H9 (cell line): ENCODE measurements at places on chromosomes 11 and 22.
A peak's percentile ranks its signal among the peaks of the same experiment; 100 is the strongest.

DNA sequence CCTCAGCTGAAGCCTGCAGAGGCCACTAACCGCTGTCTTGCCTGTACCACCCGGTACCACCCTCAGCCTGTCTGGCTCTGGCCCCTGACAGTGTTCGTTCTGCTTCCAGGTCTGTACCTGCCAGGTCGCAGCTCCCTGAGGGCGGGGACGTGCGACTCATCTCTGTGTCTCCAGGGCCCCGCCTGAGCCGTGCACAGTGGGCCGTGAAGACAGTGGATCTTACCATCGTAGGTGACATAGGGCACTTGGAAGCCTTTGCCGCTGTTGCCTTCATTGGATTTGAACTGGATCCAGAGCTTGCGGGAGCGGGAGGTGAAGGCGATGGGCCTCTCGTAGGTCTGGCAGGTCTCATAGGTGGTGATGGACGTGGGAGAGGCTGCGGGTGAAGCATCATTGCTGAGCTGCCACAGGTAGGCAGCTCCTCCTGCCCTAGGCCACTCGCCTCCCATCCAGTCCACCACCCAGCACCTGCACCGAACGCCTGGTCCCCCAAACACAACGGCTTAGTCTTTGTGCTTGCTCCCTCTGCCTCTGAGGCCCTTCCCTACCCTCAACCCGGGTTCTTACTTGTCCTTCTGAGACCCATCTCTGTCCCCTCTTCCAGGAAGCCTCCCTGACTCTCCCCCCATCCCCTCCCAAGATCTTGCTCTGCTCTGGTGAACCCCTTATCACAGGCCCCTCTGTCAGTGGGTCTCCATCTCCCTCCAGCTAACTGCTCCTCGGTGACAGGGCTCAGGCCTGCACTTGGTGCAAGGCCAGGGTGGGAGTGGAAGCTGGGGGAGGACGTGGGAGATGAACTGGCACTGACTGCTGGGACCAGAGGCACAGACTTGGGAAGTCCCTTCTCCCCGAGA lies 21.1 kb upstream of the TTLL12 start:
- no peak for DNase-seq

GRCh38 chr11:112161012-112161411 lies 2.9 kb downstream of the IL18 start:
- DNase-seq = no peak

DNA sequence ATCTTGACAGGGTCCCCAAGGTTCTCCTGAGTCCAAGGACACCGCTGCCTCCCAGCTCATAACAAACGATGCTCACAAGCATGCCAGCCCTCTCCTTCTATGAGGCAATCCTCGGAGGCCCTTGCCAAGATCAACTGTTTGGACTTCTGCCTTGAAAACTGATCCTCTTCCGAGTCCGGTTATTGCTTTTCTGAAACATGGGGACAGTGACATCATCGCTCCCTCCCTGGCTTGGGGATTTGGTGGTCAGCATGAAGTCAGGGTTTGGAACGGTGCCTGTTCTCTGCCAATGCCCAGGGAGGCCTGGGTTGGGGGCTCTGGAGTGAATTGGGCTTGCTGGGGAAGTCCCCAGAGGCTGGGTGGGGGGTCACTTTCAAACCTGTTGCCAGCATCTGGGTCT lies 149.3 kb downstream of the FBXO7 start:
- DNase-seq = no peak

DNA sequence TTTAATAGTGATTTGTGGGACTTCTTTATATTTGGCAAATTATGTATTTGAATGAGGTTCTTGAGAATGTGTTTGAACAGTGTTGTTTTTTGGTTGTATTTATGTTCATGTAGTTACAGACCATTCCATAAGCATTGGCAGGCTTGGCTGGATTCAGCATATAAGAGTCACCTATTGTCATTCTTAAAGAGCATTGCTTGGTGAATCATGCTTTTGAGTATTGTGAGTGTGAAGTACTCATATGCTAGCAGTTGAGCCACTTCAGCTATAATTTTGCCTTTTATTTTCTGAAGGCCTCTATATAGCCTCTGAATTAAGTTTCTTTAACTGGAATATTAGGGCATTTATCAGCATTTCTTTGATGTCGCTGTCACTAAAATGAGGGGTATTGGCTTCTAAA lies 110.0 kb upstream of the GAL start:
- no peak for DNase-seq

DNA sequence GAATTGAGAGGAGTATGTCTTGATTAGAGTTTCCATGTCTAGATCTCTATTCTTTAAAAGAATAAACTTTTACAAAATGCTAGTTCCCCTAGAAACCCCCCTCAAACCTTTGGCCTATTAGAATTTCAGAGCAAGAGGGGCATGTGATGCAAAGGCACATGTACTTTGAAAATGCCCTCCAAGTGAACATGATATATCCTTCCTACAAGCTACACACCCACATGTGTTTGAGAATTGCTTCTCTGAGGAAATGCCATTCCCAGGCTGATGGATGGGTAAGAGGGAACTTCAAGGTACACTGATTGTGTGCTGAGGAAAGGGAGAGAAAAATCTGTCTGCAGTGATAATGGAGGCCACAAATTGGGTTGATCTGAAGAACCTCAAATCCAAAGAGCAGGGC lies 59.5 kb upstream of the PSMA1 start:
- DNase-seq = no peak

- peak; percentile 37 for DNase-seq
Measured at GRCh38 chr22:22168190-22168940, 76.2 kb upstream of the VPREB1 start.

DNA sequence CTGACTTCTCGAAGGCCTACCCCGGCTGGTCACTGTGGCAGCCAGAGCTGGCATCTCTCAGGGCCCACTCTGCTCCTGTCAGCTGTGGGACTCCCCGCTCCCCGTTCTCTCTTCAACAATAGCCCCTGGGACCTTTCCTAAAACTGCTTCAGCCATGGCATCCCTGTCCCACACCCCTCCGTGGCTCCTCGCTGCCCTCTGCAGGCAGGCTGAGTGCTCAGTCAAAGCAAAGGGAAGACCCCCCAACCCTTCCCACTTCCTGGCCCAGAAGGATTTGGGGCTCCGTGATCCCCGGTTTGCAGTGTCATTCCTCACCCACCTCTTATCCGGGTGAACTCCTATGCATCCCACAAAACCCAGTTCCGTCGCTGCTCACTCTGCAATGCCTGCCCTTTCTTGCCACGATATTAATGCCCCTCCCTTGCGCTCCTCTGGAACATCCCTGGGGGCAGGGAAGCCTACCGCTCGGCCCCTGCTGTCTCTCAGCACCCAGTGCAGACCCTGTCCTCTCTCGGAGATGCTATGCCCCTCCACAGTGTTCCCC lies 1.6 kb upstream of the TH start:
- peak; percentile 62 for DNase-seq

GRCh38 chr11:129740125-129740719 lies 75.4 kb upstream of the TMEM45B start:
- no peak for DNase-seq

DNA sequence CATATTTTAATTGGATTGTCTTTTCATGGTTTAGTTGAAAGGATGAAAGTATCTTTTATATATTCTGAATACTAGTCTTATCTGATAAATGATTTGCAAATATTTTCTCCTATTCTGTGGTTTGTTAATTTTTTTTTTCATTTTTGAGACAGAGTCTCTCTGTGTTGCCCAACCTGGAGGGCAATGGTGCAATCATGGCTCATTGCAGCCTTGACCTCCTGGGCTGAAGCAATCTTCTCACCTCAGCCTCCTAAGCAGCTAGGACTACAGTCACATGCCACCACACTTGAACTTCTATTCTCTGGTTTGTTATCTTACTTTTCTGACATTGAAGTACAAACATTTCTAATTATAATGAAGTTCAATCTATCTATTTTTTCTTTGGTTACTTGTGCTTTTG lies 30.0 kb upstream of the FAR1 start:
- DNase-seq = no peak

GRCh38 chr11:114346709-114347141 lies 50.5 kb downstream of the NNMT start:
- no peak for DNase-seq

DNA sequence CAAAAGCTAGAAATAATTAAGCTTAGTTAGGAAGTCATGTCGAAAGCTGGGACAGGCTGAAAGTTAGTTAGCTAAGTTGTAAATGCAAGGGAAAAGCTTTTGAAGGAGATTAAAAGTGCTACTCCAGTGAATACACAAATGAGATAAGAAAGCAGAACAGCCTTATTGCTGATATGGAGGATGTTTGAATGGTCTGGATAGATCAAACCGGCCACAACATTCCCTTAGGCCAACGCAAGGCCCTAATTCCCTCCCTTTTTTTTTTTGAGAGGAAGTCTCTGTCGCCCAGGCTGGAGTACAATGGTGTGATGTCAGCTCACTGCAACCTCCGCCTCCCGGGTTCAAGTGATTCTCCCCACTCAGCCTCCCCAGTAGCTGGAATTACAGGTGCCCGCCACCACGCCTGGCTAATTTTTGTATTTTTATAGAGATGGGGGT lies 23.3 kb upstream of the WEE1 start:
- DNase-seq = no peak

DNA sequence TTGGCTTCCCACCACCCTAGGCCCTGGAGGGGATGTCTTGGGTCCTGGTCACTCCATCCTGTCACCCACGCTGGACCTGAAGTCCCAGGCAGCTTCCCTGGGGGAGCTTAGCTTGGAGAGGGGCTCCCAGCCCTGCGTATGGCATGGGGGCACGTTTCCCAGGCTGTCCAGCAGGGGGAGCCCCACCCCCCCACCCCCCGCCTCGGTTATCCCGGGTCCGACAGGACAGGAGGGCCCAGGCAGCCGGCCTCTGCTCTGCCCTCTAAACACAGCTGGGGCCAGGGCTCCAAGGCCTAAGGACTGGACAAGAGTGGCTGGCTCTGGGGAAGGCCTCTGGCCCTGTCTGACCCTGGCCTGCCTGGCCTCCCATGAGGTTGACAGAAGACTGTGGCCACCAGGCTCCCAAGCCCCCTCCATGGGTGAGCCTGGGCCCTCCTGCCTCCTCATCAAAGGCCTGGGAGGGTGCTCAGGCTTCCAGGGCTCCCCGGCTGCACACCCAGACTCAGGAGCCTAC lies 104.8 kb downstream of the NECTIN1 start:
- peak; percentile 68 for DNase-seq

DNA sequence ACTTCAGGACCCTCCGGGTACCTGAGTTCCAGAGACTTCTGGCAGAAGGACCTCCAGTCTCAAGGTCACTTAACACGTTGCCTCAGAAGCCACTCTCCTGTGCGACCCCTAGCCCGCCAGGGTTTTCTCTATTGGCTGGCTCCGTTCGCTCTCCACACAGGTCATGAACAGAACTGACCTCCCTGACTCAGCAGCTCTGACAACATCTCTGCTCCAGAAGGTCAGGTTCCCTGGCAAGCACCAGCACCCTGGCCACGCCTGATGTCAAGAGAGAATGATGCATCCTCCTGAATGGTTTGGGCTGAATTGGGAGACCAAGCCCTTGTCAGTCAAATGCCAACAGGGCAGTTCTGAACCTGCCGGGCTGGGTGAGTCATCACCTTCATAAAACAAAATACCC lies 84.3 kb upstream of the TMEM45B start:
- no peak for DNase-seq

DNA sequence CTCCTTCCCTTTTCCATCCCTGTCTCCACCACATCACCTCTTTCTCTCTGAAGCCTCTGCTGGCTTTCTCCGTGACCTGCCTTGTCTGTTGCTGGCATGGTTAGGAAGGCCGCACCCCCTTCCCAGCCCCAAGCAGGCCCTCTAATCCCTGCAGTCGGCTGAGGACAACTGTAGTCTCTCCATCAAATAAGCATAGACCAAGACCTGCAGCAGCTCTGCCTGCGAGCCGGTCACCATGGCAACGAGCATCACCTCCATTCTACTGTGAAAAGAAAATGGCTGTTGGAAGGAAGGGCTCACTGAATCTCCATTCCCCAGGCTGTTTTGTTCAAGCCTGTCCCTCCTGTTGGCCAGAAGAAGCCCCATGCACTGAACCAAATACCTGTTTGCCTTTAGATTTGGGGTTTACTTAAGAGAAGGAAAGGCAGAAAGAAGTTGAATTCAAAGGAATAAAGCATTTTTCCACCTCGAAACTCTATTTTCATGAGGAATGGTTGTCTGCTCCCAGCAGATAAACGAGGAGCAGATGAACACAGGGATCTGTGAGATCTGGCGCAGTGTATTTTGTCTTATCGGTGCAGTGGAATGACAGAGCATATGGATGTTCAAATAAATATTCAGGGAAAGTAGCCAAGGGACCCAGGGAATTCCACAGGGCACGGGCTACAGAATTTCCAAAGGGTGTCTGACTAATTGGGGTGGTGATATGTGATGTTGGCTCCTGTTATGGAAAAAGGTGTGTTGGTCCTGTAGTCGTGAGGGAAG lies 113.1 kb upstream of the TTC12 start:
- peak; percentile 36 for DNase-seq

- no peak for DNase-seq
Measured at GRCh38 chr11:20003351-20003750, 156.9 kb downstream of the DBX1 start.

DNA sequence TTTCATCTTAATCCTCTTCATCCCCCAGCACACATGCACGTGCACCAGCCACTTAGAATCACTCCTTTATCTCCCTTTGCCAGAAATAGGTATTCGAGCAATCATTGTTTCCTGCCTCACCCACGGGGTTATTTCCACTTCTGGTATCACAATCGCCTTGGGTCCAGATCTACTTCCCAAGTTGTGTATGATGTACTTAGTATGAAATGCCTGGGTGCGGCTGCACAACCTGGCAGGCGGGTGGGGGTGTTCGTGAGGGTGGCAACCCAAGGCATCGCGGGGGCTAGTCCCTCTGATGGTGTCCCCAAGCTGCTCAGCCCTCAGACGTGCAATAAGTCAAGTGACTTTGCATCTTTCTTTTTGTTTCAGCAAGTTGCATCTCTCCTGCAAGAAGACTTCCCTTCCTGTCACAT lies 475.6 kb downstream of the MIAT start:
- DNase-seq = no peak

DNA sequence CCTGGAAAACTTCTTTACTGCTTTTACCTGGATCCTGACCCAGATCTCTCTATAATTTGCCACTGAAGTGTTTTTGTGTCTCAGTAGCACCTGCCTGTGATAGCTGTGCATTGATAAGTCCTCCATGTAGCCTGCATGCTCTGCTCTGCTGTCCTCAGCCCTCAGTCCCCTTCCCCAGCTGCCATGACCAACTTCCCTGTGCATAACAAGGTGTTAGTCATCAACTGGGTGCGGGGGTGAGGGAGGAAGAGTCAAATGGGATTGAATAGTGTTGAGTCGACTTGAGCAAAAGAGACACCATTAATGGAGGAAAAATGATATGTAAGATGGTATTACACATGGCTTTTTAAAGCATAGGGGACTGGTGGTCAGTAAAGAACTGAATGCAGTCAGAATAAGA lies 92.2 kb upstream of the PLET1 start:
- no peak for DNase-seq
